Stimulated activated CD4-positive, alpha-beta T cell treated with anti-CD3 and anti-CD28 coated beads, TNF-alpha, amount 100 ng/mL, for 4 hours (primary cell): ENCODE measurements at places on chromosomes 13 and 19.

GRCh38 chr13:43669964-43670363 lies 116.8 kb downstream of the ENOX1 start:
- no peak for DNase-seq

- DNase-seq = no peak
Observed at GRCh38 chr13:39414339-39414738, 188.7 kb downstream of the LHFPL6 start.

DNA sequence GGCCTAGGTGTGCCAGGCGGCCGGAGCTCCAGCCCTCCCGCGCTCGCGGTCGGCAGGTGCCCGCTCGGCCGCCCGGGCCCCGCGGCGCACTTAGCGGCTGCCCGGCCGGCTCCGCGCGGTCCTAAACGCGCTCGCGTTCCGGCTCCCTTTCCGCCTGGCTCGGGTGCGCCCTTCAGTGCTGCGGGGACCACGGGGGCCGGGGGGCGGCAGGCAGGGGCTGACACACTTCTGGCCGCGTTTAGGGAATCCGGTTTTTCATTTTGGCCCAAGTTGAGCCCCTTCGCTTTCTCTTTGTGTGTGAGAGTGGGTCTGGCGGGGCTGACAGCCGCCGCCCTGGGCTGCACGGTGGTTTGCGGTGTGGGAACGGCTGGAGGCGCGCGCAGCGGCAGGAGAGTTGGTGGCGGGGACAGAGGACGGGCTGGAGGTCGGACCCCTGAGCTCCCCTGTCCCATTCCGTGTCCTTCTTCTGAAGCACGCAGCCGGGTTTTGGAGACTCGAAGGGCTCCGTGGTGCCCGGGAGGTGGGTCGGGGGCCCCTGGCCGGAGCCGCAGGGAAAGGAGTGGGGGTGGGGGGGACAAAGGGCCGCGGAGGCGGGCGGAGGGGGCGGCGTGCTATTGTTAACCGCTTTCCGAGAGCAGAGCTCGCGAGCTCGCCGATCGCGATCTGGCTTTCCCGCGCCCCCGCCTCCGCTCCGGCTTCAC lies 3.1 kb downstream of the FGF9 start:
- no peak for DNase-seq

- no peak for DNase-seq
Observed at GRCh38 chr19:47495478-47496372, 11.7 kb upstream of the KPTN start.

DNA sequence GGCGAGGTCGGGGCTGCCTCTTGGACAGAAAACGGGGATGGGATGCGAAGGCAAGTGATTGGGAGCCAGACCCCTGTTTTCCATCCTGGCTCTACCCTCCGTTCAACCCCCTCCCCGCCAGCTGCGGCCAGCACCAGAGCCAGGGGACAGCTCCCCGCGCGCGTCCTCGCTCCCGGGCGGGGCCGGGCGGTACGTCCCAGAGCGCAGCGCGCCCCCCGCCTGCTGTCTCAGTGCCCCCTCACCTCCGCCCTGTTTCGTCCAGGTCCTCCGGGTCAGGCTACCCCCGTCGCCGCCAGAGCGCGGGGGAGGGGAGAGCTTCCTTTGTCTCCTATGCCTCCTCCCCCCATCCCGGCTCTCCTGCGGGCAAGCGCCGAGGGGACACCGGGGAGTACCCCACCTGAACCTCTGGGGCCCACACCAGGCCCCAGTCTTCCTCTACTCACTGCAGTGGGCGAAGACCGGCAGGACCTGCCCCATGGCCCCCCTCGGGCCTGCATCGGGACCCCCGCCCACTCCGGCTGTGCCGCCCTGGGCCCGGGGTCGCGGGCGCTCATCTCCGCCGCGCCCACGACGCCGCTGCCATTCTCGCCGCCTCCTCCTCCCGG lies 396 bp downstream of the RTN2 start:
- DNase-seq = no peak

GRCh38 chr19:11382898-11383705 lies 1.0 kb downstream of the EPOR start:
- peak; percentile 18 for DNase-seq

- DNase-seq = no peak
Observed at GRCh38 chr19:54253331-54254194, 3.5 kb downstream of the LILRB5 start.

DNA sequence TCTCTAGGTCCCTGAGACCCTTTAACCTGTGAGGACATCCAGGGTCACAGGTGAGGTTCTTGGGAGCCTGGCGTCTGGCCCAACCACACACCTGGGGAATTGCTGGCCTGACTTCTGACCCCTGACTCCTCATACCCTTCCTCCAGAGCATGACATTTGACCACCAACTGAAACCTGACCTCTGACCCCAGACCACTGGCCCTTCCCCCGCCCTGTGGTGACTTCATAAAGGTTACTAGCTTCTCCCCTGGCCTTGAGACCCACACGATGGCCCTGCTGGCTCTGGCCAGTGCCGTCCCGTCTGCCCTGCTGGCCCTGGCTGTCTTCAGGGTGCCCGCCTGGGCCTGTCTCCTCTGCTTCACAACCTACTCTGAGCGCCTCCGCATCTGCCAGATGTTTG lies at the start of gene SPACA6:
Gene SPACA6 (plus strand): TSS at position 71 of the 400 bp plus-strand sequence. CDS start 197 bp downstream, at position 268.
- no peak for DNase-seq

DNA sequence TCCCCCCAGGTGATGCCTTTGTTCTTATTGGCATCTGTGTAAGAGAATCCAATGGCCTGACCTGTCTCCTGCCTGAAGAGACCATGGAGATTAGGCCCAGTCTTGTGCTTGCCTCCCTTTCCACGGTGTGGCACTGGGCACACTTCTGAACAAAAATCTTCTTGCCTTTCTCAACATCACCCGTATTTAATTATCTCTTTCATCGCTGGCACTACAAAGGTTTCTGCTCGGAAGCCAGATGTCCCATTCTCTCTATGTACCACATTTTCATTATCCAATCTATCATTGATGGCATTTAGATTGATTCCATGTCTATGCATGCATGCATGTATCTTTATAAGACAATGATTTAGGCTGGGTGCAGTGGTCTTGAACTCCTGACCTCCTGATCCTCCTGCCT lies 74.3 kb downstream of the SLC25A15 start:
- DNase-seq = no peak

DNA sequence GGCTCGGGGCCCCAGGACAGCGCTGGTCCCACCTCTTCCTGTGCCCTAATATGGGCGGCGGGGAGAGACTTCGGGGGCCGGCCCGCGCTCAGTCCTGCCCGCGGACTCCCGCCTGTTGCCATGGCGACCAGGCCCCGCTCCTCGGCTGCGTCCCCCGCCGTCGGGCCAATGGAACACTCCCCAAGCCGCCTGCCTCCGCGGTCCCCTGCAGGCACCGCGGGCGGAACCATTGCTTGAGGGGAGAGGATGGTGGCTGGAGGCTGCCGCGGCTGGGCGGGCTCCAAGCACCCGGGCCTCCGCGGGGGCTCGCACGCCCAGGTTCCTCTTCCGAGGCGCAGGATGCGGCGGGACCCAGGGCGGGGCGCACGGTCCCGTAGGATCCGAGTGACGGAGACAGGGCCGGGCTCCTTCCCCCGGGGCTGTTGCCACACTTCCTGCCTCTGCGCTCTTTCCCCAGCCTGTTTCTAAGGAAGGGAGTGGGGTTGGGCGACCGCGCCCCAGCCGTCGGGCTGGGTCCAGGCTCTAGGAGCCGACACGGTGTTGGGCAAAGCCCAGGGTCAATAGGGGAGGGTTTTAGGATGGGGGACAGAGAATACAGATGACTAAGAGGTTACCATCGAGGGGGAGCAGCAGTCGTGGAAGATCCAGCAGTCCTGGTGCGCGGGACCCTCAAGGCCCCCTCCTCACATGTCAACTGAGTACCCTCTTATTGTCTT lies 1.2 kb upstream of the JUNB start:
- DNase-seq = peak; percentile 79

GRCh38 chr19:6773323-6773931 lies 919 bp downstream of the VAV1 start:
- no peak for DNase-seq
